ENCODE measurements at places on chromosomes 5 and 9.

- no peak for DNase-seq
Measured at GRCh38 chr5:44891116-44891515, 82.4 kb downstream of the MRPS30 start.

- no peak for DNase-seq
Measured at GRCh38 chr9:112174222-112174964, 704 bp downstream of the SUSD1 start.

DNA sequence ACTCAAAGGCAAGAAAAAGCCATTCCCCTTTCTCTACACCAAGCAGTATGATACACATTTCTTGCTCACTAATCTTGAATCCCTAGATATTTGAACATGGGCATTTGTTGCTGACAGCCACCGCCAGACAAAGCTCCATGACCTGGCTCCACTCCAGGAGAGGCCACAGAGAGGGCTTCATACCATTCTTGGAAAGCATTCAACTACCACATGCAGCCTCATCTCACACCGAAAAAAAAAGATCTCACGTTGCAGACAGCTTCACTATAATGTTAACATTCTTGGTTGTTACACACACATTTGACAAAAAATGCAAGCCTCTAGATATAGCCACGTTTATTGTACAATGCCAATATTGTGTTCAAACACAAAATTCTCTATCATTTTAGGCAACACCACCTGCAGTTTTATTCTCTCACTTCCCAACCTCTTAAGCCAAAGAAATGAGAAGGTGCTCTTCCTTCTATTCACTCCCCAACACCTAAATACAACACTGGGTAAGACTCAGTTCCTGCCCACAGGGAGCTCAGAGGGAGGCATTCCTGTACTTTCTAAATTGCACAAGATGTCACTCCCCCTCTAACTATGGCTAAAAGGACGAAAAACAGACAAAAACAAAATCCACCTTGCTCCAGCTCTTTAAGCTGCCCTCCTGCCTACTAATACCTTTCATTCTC lies 222.4 kb downstream of the TSSK1B start:
- no peak for DNase-seq

- DNase-seq = no peak
Measured at GRCh38 chr9:124290743-124291554, 33.2 kb downstream of the NEK6 start.

DNA sequence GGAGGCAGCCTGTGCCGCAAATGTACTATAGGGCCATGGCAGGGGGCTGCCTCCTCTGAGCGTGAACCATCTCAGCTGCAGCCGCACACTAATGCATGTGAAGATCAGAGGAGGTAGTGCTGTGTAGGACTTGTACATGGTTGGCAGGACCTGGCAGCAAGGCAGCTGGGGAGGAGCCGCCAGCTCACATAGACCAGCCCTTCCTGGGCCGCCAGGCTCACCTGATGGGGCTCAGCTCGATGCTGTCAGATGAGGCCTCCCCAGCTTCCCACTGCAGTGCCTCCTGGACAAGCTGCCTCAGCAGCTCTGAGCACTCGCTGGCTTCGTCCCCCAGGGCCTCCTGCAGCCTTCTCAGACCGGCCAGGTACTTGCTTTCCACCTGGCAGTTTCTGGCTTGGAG lies 18.0 kb upstream of the CORO2A start:
- no peak for DNase-seq

- DNase-seq = no peak
Measured at GRCh38 chr5:15790446-15791018, 290.6 kb downstream of the FBXL7 start.

DNA sequence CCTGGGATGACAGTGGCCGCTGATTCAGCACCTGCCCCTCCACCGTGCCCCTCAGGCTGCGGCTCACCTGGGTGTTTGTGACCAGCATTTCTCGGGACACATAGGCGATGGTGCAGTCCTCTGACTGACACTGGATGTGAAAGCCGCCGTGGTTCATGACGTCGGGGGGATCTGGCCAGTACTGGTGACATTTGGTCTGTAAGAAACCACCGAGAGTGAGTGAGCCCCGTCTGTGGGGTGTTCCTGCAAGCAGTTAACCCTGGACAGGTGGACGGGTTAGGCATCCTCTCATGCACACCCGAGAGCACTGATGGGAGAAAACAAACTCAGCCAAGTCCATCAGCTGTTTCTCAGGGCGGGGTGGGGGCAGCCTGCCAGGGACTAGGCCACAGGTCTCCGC lies 62.5 kb upstream of the EPB41L4B start:
- DNase-seq = no peak

GRCh38 chr9:25648116-25648515 lies 30.1 kb downstream of the TUSC1 start:
- DNase-seq = no peak

DNA sequence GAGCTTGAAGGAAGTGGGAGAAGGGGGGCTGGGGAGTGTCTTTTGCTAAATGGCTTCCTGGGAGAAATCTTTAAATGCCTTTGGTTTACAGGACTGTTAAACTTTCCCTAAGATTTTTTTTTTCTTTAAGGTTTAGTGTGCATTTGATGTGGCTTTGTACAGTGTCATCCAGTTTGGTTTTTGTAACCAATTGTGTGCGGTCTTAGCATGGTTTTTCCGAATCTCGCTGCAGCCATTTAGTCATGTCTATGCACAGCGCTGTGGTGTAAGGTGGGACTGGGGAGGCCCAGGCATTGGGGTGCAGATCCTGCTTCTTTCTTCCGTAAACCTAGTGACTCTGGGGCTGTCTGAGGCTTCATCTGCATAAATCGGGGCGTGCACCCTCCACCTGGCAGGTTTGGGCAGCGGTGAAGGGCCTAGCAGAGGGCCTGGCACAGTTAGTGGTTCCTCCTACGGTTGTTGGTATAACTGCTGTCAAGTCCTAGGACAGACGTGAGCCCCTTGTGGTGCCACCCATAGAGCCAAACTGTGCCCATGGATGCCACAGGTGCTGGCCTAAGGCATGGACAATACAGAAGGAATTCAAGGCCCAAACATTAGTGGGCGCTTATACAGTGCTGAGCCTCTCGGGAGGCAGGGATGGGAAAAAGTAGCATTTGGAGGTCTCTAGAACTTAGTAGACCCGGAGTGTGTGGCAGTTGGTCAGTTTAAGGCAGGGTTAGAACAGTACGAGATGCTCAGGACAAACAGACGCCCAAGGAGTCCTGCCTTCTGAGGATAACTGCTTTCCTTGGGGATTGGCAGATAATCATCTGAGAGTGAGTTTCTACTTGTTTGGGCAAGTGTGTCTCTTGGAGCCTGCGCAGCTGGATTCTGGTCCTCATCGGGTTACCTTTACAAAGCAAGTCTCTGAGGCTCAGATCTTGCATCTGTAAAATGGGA lies 1.5 kb downstream of the PRRC2B start:
- DNase-seq = no peak

- DNase-seq = no peak
Measured at GRCh38 chr5:31407921-31408693, 123.8 kb downstream of the DROSHA start.

DNA sequence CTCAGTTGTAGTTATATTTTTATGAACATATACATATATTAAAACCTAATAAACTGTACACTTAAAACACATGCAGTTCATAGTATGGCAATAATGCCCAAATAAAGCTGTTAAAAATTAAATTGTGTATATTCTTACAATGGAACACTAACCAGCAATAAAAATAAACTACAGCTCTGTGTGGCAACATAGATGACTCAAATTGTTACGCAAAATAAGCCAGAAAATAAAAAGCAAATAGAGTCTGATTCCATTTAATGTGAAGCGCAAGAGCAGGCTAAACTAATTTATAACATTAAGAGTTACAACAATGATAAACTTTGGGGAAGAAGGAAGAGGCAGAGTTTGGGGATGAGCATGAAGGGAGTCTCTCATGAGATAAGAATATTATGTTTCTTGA lies 597.3 kb downstream of the TLE1 start:
- no peak for DNase-seq

GRCh38 chr9:91834740-91835139 lies 115.3 kb downstream of the ROR2 start:
- no peak for DNase-seq

DNA sequence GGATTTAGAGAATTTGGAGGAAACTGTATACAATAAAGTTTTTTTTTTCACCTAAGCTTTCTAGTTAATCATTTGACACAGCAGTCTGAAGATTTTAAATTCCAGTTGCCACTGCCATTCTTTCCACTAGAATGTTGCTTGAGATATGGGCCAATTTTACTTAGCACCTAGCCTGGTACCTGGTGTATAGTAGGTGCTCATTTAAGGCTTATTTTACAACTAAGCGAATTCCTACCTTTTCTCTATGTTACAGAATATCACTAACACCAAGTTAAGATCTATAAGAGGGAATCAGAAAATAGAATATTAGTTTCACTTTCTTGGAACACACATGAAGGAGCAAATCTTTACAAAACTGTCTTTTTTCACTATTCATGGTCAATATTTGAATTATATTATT lies 3.2 kb upstream of the DDX4 start:
- no peak for DNase-seq

DNA sequence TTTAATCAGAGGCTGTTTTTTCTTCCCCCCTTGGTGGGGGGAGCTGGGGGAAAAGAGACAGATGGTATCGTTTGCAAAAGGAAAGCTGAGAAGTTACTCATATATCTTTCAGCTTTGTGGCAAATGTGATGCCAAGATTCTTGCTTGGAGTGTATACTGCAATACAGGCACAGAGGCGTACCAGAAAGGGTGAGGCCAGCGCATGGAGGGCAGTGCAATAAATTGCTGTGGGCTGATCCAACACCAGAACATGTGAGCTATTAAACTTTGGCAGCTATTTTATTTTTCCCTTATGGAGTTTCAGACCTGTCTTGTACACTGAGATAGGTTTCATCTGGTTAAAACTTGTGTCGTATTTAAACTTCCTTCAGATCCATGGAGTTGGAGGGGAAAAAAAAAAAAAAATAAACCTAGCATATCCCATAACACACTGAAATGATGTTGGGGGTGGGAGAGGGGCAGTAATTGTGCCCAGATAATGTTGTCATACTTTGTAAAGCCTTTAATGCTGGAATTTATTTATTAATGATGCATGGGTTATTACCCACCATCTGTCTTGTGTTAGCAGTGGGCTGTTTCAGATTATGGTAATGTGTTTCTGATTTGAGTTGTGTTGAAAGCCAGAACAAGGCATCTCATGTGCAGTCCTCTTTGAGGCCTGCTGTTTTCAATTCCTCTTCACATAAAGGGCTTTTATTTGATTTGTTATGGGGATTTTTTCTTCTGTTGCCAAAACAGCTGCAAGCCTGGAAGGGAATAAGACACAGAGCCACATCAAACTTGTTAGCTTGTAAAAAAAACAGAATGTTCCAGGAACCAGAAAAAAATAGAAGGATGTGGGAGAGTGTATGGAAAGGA lies 891.3 kb downstream of the TLE1 start:
- DNase-seq = no peak

GRCh38 chr5:93189707-93190120 lies 391.3 kb downstream of the NR2F1-AS1 start:
- DNase-seq = no peak

GRCh38 chr9:76592091-76592973 lies 133.3 kb downstream of the GCNT1 start:
- no peak for DNase-seq

- DNase-seq = no peak
Measured at GRCh38 chr9:7154650-7155049, 396.9 kb downstream of the KDM4C start.

Measured in NCI-H1417 treated with DMSO at 0.1 percent for 48 hours (cell line).